ENCODE measurements at places on chromosomes 13 and 19.

DNA sequence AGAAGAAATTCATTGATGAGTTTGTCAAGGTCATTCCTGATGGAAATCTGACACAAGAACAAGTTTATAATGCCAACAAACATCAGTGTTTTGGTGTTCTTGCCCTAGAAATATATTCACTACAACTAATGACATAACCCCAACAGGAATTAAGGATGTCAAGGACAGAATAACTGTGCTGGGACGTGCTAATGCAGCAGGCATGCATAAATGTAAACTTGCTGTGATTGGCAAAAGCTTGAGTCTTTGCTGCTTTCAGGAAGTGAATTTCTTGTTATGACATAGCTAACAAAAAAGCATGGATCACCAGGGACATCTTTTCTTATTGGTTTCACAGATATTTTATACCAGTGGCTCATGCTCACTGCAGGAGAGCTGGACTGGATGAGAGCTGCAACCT is 144.6 kb downstream of the KCTD12 start:
- peak; percentile 32 for DNase-seq

DNA sequence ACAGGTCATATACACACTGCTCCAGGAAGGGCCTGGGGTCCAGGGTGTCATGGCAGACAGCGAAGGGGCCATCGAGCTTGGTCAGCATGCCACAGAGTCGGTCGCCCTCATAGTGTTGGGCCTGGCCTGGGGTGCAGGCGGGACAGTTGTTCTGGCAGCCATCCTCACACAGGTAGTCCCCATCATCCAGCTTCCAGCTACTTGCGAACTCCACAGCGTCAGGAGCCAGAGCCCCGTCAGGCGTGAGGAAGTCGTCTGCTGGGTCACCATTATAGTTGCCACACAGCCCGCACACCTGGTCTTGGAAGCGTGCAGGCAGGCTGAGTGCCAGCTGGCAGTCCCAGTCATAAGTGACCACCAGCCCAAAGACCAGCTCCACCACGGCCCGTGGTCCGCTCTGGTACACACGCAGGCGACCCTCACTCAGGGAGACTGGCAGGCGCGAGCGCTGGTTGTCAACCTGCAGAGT is 16.2 kb downstream of the FCGBP start:
- DNase-seq = no peak

DNA sequence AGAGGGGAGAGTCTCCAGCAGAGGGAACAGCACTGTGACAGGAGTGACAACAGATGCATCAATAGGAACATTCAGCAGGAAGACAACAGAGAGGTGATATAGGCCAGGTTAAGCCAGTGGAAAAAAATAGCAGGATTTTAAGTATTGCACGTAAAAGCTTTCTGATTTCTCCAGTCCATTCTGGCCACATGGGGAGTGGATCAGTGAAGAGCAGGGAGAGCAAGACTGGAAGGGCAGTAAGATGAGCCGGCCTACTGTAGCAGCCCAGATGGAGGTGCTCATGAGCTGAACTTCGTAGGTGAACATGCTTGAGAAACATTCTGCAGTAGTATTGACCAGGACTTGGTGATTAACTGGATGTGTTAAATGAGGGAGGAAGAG is 1.7 kb downstream of the UTP14C start:
- no peak for DNase-seq

DNA sequence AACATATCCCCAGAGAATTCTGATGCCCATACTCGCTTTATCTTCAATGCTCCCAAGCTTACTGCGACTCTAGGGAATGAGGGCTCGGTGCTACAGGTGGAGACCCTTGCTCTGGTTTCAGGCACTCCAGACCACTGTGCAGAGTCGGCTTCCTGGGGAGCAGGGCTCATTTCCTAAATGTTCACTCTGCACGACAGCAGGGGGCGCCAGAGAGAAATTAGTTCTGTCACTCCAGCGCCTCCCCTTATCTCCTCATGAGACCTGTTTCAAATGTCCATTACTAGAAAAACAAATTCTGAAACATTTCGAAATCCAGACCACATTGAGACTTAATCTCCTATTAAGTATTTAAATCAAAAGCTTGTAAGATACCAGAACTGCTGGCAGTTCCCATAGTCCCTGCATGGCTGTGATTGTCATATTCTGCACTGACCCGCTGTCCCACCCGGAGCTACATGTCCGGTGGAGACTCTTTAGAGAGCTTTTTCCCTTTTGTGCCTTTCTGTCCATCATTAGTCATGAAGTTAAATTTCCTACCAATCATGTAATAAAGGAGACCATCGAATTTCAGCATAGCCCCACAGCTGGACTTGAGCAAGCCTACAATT is 22.4 kb downstream of the EPSTI1 start:
- peak; percentile 79 for DNase-seq

DNA sequence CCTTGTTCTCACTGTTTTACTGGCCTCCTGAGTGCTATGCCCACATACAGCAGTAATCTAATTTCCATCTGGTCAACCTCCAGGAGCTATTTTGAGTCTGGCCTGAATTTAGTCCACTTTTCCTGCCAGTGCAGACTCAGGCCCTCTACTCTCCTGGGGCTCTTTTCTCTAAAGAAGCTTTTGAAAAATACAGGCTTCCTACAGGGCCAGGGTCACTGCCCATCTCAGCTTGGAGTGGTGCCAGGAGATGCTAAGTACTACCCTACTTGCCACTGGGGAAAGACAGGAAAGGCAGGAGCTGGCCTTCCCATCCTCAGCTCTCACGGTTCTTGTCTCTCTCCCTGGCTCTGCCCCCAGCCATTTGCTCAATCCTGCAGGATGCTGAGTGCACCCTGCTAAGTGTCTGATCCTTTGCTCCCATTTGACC is 101.7 kb upstream of the SERP2 start:
- DNase-seq = peak; percentile 17

DNA sequence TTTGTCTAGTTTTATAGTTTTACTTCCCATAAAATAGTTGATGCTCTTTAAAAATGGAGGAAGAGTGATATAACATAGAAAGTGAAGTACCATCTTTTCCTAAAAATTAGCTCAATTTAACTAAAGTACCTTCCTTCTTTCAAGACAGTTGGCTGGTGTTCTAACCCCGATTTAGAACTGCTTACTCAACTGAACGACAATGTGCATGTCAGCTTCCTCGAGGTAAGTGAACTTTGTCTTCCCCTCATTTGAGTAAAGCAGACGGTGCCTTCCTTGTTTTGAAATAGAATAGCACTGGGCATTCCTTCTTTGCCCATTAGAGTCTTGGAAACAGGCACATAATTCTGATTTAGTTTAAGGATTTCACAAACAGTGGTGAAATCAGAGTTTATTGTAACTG is 1519.2 kb downstream of the EFNB2 start:
- DNase-seq = no peak

GRCh38 chr19:54148158-54148557 is 10.6 kb downstream of the CNOT3 start:
- no peak for DNase-seq

- DNase-seq = no peak
These were observed 35.5 kb upstream of the LDLR start for GRCh38 chr19:11053817-11054195.

DNA sequence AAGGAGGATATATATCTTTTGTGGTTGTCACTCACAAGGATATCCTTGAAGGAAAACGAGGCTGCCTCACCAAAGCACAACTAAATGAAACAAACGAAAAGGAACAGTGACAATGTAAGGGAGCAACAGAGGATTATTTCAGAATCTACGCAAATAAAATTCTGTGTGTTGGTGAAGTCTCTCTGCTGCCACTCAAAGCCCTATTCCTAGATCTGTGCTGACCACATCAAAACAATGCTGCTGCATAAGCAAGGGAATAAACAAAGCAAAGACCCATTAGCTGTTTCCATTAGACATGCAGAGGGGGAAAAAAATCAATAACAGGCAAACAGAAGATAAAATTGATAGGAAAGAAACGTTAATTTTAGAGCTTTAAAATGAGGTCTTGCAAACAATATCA is 204.4 kb downstream of the MZT1 start:
- DNase-seq = no peak

GRCh38 chr13:110221406-110222117 is 85.4 kb downstream of the COL4A1 start:
- no peak for DNase-seq

GRCh38 chr19:1992759-1993260 is 22.7 kb downstream of the BTBD2 start:
- DNase-seq = peak; percentile 11
